Daoy (cell line): ENCODE measurements at places on chromosomes 7 and 10. TPM values are rescaled to one million over a fixed set of nuclear protein-coding genes. Genes with fewer than 3 reads are reported as not detected.

GRCh38 chr7:30091491-30091912 lies 43.3 kb upstream of the MTURN start:
- DNase-seq: peak; percentile 76

DNA sequence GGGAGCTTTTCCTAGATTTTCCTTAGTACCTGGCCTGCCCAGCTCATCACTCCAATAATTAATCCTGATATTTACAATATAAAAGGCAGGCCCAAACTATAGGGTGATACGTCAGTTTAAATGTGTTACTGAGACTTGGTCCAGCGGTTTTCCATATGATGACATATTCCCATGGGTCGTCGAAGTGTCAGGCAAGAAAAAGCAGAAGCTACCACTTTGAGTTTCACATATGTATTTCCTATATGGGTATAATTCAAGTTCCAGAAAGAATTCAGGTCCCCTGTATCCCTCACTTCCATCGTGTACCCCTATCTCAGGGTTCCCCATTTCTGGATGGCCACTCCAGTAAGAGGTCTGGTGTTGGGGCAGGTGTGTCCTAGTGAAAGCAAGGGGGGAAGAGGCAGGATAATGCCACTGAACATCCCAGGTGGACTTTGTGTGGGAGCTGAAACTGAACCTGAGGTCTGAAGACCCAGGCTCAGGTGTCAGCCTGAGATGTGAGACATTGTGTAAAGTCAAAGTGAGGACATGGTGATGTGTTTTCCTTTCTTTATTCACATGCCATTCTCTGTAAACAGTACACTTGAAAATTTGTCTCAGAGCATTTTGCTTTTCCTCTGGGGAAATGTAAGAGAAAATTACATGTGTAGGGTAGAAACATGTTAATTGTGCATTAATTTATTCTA lies 167.8 kb downstream of the PLXDC2 start:
- no peak for DNase-seq

DNA sequence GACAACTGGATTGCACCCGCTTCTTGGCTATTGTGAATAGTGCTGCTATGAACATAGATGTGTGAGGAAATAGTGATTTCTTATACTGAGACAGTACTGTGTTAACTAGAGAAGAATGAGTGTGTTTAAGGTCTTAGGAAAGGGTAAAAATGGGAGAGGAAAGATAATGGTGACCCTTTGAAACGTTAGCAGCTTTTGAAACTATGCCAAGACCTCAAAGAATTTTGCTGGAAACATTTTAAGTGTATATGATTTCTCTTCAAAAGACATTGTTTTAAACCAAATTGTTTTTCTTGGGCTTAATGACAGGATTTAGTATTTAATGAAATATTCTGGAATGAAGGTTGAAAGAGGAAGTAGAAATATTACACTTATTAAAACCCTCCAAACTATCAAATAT lies 100.8 kb upstream of the ARHGAP21 start:
- DNase-seq: no peak

Gene RAMP3
- not detected in 2 replicates for total RNA-seq

Gene WEE2
- not detected in 2 replicates for total RNA-seq

GRCh38 chr7:136526408-136527105 lies 341.9 kb upstream of the CHRM2 start:
- DNase-seq: no peak

GRCh38 chr7:64640504-64640903 lies 25.4 kb upstream of the ZNF107 start:
- DNase-seq: no peak

Gene CPN1
- not detected in 2 replicates for total RNA-seq

GRCh38 chr10:14753441-14753840 lies 21.3 kb downstream of the FAM107B start:
- DNase-seq: no peak

GRCh38 chr10:132883391-132883881 lies 58.9 kb downstream of the CFAP46 start:
- DNase-seq: peak; percentile 13

GRCh38 chr7:36884910-36885309 lies 160.6 kb upstream of the AOAH start:
- DNase-seq: no peak

DNA sequence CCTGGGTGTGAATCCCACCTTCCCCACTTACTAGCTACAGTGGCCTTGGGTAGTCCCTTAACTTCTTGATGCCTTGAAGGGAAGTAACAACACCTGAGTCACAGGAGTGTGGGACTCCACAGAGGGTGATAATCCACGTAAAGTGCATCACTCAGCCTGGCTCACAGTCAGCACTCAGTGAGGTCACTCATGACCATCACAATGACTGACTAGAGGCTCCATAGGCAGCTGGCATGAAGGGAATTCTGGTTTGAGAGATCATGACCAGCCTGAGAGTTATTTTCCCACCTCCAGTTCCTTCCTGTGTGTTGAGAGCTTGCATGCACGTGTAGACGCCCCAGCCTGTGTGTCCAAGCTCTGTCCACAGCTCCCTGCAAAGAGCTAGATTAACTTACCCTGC lies 34.8 kb downstream of the NEUROG3 start:
- DNase-seq: no peak

GRCh38 chr10:109961174-109962001 lies 38.1 kb upstream of the XPNPEP1 start:
- DNase-seq: peak; percentile 60

Gene HOXA3
- 12.4 and 16.8 TPM in 2 replicates for total RNA-seq

DNA sequence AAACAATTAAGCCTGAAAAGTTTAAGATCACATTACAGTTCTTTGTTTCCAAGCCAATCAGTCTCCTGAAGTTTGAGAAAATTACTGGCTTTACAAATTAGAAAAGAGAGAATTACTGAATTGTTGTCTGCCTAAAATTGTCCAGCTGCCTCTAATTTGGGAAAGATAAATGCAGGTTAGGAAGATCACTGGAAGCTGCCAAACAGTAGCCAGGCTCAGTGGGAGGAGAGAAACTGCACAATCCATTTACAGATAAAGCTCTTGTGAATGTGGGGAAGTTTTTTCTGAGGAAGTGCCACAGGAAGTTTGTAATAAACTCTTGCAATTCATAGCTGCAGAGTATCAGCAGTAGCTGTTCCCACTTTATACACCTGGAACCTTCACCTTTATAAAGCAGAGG lies 100.7 kb downstream of the IQUB start:
- DNase-seq: no peak

Gene EPHB6
- 12.9 and 20.4 TPM in 2 replicates for total RNA-seq

Gene IKZF1
- total RNA-seq: 4.2 and 5.2 TPM in 2 replicates

- DNase-seq: no peak
These were observed 3.2 kb upstream of the ZNF775 start for GRCh38 chr7:150375662-150376521.

DNA sequence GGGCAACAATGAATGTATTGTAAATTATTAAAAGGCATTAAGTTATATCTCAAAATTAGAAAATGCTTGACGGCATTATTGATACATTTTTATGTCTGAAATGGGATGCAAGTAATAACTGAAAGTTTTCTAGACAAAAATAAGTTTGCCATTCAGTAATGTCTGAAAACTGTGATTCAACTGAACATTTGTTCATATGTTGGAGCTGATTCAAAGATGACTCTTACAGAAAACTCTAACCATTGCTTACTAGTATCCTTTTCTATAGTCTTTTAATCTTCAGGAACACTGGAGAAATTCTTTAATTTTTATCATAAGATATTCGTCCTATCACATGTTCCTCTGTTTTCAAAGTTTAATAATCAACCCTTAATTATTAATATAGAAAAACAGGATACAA lies 71.1 kb upstream of the TFEC start:
- no peak for DNase-seq

DNA sequence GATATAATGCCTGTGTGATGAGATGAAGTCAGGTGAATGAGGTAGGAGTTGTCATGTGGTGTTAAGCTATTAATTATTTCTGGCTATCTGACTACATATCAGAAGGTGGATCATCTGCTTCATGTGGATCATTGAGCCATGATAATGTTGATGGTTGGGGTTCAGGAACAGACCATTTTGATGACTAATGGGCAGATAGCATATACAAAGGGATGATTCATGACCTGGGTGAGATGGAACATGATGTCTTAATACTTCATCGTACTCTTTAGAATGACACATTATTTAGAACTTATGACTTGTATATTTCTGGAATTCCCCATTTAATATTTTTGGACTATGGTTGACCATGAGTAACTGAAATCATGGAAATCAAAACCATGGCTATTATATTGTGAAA lies 155.1 kb downstream of the OR13A1 start:
- peak; percentile 32 for DNase-seq

- DNase-seq: no peak
These were observed 12.5 kb upstream of the GNA12 start for GRCh38 chr7:2856388-2857169.

- no peak for DNase-seq
These were observed 1227.6 kb downstream of the TYW1 start for GRCh38 chr7:68224041-68224741.

Gene LHFPL3
- total RNA-seq: 0.06 TPM in 1 of 2 replicates, not detected in the other

- DNase-seq: no peak
These were observed 2.3 kb downstream of the DNMBP start for GRCh38 chr10:100007231-100008141.

Gene PARD3
- 29.7 and 48.8 TPM in 2 replicates for total RNA-seq

DNA sequence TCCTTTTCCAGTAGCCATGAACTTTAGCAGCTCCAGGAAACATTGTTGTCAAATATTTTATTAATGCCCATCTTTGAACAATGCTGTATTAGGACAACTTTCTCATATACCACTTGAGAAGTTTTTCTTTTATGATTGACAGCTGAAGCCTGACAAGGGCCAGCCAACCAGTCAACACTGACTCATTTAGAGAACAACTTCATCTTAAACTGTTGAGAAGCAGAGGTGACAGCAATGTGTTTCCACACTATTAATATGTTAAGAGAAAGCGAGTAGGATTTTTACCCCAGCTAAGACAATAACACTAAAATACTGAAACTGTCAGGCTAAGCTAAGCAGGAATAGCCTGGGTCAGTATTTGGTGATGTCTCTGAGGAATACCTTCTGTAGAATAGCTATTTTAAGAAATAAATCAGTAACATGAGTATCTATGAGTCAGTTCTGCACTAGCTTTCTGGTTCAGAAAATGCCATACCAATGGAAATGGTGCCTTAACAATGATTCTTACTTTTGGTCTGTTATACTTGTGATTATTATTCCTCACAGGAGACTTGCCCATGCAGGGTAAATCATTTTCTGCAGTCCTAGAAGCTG lies 168.8 kb upstream of the POT1 start:
- no peak for DNase-seq

Gene ADRB1
- not detected in 2 replicates for total RNA-seq

- DNase-seq: no peak
These were observed 44.1 kb upstream of the ADO start for GRCh38 chr10:62760401-62760800.

GRCh38 chr10:24303522-24304310 lies 94.8 kb downstream of the KIAA1217 start:
- DNase-seq: no peak
